Transverse colon (tissue), 4 donors: ENCODE measurements at places on chromosomes 12 and 14. TPM values are rescaled to one million over a fixed set of nuclear protein-coding genes. Genes with fewer than 3 reads are reported as not detected.

GRCh38 chr14:95855606-95856005, 21.0 kb upstream of the TUNAR start:
- no peak for DNase-seq

- no peak for DNase-seq
Measured at GRCh38 chr12:131461096-131461495, 249.8 kb upstream of the SFSWAP start.

DNA sequence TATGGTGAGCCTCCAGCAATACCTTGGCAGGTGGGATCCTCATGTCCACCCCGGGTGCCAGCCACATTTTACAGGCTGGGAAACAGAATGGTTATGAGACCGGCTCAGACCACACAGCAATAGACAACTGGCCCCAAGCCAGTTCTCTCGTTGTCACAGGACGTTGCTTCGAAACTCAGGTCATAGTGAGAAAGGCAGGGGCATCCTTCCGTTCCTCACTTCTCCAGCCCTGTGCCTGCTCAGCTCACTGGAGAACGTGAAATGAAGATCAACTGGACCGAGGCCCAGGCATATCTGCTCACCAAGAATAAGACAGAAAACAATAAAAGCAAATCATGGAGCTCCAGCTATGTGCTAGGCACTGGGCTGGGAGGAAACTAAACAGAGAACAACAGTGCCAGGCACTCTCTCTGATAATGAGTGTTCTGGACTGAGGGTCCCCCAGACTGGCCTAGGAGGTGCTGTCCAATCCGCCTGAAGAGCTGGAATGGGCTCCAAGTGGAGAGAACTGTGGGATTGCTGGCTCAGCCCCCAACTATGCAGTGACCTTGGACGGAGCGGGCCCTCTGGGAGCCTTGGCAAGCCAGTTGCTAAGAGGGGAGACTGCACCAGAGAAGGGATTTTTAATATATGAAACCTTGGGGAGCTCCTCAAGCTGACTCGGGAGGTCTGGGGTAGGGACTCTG, 18.8 kb upstream of the FAIM2 start:
- no peak for DNase-seq

DNA sequence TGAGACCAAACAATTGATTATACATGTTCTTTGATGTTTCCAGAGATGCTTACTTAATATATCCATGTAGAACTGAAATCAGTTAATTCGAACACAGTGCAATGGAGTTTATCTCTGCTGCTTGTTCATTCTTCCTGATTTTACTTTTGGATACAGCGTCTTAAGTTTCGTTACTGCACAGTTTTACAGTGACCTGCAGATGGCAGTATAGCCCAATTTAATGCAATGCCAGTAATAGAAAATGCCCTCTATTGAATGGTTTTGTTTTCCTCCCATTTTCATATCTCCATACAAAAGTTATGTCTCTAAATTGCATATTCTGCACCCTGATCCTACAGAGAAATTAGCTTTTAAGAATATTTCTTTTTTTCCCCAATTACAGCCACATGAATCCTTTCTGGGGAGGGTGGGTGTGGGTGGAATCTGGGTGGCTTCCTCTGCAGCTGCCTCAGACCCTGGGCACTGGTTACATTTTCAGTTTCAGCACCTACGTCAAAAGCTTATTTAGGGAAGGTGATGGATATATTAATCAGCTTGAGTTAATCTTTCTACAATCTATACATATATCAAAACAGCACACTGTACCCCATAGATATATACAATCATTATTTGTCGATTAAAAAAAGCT, 101.1 kb upstream of the DCD start:
- no peak for DNase-seq

- peak; percentile 8 for DNase-seq
Measured at GRCh38 chr14:29584992-29585391, 342.7 kb downstream of the PRKD1 start.

EGLN3 gene
- 125 TPM for total RNA-seq

CMTM5 gene
- 1.1 TPM for total RNA-seq

PRKD1 gene
- 3.8 TPM for total RNA-seq
